ENCODE measurements at places on chromosomes 3 and 15. TPM values are rescaled to one million over a fixed set of nuclear protein-coding genes. Genes with fewer than 3 reads are reported as not detected.

- DNase-seq = no peak
These were observed 15.3 kb downstream of the PLXNB1 start for GRCh38 chr3:48414376-48415250.

DNA sequence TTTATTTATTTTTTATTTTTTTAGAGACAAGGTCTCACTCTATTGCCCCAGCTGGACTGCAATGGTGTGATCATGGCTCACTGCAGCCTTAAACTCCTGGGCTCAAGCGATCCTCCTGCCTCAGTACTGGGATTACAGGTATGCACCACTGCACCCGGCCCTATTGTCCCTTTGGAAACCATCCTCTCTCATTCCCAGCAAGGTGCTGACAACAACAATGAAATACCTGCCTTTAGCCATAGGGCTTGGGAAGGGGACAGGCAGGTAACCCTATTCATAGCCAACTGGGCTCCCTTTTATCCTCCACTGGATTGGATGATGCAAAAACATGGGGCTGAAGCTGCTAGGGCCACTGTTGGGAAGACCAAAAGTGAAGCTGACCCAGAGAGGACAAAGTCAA lies 43.1 kb downstream of the SCAP start:
- DNase-seq = no peak

GRCh38 chr3:68256635-68257223 lies 602.3 kb upstream of the SUCLG2 start:
- no peak for DNase-seq

- DNase-seq = no peak
These were observed 163.2 kb downstream of the MAGI1 start for GRCh38 chr3:65875393-65876027.

DNA sequence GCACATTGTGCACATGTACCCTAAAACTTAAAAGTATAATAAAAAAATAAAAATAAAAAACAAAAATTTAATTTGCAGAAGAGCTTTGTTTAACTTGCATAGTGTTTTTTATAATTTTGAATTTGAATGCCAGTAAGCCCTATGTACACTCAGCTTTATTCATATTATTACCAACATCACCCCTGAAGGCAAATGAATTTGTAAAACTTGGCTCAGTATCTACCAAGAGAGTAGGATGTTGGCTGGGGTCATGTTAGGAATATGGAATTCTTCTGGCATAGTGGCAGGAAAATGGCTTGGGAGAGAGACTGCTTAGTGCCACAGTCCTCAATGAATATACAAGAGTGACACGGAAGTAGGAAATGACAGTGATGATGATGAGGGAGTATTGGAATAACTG lies 30.7 kb downstream of the TRPC1 start:
- DNase-seq = no peak

- DNase-seq = peak; percentile 8
These were observed 26.6 kb downstream of the GP9 start for GRCh38 chr3:129087138-129087702.

The DUOXA2 gene
- total RNA-seq = not detected

DNA sequence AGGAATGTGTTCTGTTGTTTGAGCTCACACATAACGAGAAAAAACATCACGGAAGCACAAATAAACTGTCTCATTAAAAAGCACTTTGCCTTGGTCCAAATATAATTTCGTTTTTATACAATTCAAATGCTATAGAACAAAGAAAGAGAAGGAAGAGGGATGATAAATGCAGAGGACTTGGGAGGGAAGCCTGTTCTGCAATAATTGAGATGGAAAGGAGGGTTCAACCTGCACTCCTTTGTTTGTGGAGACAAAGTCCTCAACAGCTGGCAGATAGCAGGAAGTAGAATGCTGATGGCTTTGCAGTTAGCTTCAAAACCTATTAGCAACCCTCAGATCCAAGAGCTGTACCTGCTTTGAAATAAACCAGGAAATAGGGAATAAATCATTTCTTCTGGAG lies 1010.8 kb downstream of the FHIT start:
- no peak for DNase-seq

The CDHR4 gene
- total RNA-seq = not detected

The ZNF80 gene
- total RNA-seq = not detected

The CHRM5 gene
- total RNA-seq = not detected

- no peak for DNase-seq
These were observed 14.4 kb downstream of the EFCC1 start for GRCh38 chr3:129015388-129016105.

DNA sequence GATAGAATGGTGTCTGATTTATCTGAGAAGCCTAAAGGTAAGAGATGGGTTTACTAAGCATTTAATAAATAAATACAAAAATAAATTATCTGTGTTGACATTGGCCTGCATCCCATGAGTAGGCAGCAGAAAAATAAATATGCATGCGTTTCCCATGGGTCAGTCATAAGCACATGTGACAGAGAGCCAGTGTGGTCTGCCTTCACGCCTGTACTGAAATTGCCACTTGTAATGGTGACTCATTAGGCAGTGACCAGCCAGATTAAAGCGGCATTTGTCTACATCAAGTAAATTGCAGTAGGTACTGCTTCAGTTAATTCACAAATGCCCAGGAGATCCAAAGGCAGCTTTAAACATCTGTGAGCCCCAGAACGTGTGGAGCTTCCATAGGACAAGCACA lies 399.6 kb downstream of the NAALADL2 start:
- no peak for DNase-seq

DNA sequence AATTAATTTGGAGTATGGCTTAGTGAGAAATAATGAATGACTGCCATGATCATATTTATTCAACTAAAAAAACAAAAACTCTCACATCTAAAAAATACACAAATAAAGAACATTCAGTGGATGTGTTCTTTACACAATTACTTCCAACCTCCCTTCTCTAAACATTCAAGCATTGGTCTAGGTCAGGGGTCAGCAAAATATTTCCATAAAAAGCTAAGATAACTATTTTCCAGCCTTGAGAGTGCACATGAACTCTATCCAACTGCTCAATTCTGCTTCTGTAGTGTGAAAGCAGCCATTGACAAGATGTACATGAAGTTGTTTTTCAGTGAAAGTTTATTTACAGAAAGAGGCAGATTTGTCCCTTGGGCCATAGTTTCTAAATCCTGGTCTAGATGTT lies 406.3 kb downstream of the MAGI1 start:
- no peak for DNase-seq

The ASB14 gene
- total RNA-seq = not detected

DNA sequence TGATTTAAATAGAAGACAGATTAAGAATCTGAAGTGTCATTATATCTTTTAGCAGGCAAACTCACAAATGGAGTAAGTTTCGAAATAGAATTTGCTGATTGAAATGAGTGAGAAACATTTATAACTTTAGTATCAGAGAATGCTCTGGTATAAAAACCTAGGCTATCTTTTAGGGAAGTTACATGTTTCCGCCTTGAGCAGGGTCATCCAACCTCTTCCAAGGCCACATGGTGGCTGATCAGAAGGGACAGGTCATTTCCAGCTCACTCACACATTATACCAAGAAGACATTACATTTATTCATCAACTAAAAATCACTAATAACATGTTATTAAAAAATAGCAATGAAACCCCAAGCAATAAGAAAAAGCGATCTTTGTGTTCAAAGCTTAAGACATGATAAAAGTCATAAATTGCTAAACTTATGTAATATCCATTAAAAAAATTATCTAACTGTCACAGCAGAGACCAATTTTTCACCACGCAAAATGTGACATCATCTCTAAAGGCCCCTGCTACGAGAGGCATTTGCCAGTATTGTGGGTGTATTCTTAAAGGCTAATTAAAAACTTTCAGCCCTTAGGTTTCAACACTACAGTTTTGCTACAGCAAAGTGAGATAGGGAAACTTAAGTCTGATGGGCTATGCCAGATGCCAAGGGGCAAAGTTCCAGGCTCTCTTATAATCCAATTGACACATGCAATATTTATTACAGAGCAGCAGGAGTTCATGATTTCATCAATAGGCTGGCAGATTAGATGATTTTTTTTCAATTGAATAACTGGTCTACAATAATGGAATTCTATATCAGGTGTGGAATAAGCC lies 240.4 kb upstream of the TBL1XR1 start:
- no peak for DNase-seq

DNA sequence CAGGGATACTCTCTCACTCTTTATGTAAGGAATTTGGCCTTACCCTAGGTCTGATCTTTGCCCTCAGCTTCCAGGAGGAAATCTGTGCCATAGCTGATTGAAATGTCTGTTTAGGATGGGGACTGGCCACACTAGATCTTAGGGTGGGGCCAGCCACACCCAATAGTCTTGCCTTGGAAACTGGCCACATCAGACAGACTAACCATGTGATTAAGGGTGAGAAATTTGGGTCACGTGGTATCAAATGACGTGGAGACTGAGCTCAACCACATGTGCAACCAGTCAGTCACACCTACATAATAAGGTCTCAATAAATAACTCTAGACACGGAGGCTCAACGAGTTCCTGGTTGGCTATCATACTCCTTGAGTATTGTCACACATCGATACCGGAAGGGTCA lies 113.5 kb downstream of the CNTN3 start:
- no peak for DNase-seq

- no peak for DNase-seq
These were observed 11.3 kb upstream of the IQGAP1 start for GRCh38 chr15:90376789-90377188.

- no peak for DNase-seq
These were observed 9.9 kb downstream of the NCEH1 start for GRCh38 chr3:172700936-172701455.

DNA sequence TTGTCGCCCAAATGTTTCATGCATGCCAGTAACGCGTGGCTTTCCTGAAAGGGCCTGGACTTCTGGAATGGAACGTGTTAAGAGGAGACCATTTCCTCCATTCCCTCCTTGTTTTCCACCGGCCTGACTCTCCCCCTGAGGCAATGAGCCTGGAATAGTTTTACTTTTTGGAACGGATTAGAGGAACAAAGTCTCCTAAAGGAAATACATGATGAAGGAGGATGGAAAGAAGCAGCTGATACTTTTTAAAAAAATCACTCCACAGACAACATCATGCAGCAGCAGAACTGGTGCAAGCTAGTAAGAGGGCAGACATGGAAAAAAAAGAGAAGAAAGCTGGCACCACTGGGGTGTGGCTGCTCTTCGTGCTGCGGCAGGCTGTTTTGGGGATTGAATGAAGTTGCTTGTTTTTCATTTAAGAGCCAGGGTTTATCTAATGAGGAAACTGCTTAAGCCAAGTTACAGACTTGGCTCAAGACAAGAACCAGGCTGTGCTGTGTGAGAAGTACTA lies 3.6 kb upstream of the KBTBD12 start:
- DNase-seq = no peak

The APH1B gene
- total RNA-seq = 35.1 TPM

The PATL2 gene
- not detected for total RNA-seq

- no peak for DNase-seq
These were observed 25.2 kb downstream of the ARPP21 start for GRCh38 chr3:35664460-35664919.

DNA sequence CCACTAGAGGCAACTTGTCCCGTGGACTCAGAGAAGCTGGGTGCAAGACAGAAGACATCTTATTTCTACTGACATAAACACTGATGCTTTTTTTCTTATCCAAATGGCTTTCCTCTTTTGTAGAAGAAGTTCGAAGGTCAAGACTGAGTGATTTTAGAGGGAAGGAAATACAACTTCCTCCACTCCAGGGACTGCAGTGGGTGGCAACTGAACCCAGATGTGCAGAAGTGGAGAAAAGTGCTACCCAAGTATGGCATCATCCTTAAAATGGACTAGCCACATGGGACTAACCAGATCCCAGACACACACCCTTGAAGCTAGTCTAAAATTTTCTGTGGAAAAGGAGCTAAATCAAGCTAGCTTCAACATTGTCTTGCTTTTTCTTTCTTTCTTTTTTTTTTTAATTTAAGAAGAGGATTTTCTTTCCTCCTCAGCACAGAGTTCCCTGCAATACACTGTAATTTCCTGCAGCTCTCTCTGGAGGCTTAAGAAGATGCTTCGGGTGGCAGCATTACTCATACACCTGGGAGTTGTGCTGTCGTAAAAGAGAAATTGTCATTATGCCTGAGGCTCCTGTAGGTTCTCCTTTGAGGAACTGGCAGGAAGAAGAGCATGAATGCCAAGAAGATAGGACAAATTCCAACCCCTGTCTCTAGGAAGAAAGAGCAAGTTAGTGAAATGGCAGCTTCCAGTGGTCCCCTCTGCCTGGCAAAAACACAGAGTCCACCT lies 3.8 kb upstream of the FRMD4B start:
- DNase-seq = no peak

Measured in HFFc6 (cell line).